ENCODE measurements at places on chromosomes 2 and 18.
A peak's percentile ranks its signal among the peaks of the same experiment; 100 is the strongest.

DNA sequence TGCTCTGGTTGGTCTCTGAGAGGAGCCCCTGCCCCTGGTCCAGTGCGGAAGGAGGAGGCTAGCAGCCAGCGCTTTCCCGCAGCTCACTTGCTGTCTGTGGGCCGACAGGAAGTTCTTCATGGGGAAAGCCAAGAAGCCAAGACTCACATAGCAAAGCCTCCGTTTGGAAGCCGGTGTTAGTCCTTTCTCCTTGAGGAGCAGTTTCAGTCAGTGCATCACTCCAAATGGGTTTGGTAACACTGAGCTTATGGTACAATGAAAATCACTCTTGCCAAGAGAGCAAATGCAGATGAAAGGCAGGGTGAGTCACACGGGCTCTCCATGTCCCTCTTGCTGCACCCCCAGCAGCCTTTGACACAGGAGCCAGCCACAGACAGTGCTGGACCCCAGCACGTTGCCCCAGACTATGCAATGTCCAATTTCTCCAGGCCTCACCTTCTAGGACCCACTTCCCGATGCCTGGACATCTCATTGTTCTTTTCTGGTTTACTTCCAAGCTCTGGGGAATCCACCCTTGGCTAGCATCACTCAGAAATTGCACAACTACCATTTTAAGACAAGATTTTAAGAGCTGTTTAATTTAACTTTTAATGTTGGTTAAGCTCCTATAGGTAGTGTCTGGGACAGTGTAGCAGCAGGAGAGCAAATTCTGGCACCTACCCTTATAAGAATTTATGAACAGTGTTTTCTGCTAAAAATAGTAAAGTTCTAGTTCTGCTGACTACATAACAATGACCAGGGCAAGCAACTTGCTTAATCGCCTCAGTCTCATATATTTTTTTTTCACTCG is 174.9 kb downstream of the ASB1 start:
- no peak for DNase-seq

DNA sequence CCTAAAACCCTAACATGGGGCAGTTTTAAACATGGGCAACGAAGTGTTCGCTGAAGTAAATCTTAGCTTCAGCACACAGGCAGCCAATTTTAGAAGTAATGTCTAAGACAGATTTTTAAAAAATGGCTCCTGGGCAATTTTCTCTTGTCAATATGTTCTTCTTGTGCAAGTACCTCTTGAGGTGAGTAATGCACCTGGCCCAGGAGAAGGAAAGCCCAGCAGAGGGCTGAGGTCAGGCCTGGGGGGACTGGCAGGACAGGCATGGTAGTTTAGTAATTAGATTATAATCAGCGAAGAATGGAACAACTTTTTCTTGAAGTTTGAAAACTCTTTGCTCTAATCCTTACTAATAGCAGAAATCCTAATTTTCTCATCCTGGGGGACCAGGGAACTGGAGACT is 77.6 kb downstream of the SPRED2 start:
- DNase-seq, result no peak

DNA sequence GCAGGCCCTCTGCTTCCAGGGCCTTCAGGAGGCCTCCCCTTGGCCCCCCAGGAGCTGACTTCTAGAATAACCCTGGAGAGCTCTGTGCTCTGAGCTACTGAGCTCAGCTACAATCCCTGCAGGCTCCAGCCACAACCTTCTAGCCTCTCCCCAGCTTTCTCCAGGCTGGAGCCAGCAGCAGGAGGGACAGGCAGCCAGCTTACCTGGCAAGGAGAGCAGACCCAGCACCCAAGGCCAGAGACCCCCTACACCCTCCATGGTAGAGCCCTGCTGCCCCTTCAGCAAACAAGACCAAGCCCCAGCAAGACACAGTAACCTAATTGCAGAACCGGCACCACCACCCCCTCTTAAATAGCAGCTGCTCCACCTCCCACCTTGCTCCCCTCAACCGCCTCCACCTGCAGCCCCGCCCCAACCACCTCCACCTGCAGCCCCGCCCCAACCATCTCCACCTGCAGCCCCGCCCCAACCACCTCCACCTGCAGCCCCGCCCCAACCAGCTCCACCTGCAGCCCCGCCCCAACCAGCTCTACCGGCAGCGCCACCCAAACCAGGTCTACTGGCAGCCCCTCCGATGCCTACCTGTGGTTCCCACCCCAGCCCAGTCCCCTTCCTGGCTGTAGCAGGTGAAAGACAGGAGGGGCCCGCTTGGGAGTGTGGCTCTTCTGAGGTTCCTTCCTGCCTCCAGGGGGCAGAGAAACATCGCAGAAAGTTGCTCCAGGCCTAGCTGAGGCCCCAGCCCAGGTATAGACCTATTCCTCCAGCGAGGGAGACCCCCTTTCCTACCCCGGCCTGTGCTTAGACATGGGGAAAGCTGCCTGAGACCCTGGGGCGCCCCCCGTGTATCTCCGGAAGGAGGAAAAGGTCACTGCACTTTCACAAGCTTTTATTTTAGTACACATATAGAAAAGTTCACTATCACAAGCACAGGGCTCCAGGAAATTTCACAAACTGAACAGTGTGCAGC is at the start of gene ASTL:
TSS of gene ASTL (minus strand) at position 324 of the 967 bp plus-strand sequence. CDS start at position 258, 66 bp downstream.
- peak; percentile 74 for DNase-seq

DNA sequence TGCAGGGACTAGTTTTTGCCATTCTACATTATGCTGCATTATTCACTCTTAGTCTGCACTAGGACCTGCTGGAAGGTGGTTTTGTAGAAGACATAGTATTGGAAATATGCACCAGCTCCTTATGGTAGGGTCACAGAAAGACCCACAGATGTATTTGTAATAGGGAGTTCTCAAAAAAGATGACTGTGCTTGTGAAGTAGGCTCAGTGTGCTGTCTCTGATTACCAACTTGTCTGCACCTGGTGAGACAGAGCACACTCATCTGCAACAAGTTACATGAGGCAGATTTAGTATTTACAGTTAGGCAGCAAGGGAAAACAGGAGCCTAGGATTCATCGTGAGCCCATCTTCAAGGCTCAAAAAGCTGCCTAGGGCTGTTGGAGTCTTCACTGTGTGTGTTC is 29.4 kb downstream of the RHBDD1 start:
- no peak for DNase-seq

GRCh38 chr2:143682436-143683055 is 553.3 kb downstream of the ARHGAP15 start:
- DNase-seq, result no peak

DNA sequence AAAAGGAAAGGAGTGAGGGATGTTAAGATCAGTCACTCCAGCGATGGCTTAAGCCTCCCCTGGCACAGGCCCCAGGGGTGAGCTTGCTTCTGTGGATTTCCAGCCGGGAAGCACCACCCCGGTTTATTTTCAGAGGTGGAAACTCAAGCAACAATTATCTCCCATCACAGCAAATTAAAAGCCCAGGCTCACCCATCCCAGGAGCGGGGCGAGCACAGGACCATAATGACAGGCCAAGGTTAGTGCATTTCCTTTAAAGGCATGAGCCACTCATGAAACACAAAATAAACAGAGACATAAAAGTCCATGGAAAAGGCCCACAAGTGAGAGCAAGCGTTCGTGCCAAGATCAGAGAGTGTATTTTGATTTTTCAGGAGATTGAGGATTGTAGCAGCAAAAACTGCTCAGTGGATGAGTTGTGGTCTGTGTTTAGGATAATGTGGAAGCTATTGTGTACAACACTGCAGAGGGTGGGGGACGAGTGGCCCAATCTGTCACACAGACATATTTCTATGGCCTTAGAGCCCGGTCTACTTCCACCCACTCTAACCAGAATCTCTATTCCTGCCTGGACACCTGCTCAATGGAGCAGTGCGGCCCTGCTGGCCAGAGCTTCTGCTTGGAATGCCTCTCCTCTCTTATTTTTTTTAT is 111.4 kb upstream of the CDC42EP3 start:
- no peak for DNase-seq

- no peak for DNase-seq
These were observed 41.3 kb downstream of the HDHD2 start for GRCh38 chr18:47108998-47109405.

DNA sequence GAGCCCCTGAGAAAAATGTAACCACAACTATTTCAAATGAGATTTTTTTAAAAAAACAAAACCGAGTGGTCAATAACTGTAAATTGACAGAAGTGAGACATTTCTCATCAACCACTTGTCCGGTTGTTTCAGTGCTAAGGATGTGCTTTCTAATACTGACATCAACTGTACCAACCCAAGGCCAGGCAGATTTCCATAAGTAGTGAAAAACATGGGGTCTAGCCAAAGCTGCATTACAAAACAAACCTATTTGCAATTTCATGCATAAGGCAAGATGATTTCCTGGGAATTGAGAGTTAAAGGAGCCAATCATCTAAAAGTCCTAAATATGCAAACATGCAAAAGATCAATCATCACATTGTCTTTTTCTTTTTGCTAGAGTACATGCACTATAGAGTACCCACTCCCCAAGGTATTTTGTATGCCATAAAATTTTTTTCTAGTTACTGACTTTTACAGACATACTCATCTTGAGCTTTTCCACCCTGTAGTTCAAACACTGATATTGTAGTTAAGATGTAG is 22.6 kb downstream of the HNRNPLL start:
- no peak for DNase-seq

- no peak for DNase-seq
These were observed 40.2 kb downstream of the LPIN1 start for GRCh38 chr2:11786592-11786991.

GRCh38 chr18:23067236-23067635 is 68.0 kb upstream of the CABLES1 start:
- DNase-seq, result no peak

DNA sequence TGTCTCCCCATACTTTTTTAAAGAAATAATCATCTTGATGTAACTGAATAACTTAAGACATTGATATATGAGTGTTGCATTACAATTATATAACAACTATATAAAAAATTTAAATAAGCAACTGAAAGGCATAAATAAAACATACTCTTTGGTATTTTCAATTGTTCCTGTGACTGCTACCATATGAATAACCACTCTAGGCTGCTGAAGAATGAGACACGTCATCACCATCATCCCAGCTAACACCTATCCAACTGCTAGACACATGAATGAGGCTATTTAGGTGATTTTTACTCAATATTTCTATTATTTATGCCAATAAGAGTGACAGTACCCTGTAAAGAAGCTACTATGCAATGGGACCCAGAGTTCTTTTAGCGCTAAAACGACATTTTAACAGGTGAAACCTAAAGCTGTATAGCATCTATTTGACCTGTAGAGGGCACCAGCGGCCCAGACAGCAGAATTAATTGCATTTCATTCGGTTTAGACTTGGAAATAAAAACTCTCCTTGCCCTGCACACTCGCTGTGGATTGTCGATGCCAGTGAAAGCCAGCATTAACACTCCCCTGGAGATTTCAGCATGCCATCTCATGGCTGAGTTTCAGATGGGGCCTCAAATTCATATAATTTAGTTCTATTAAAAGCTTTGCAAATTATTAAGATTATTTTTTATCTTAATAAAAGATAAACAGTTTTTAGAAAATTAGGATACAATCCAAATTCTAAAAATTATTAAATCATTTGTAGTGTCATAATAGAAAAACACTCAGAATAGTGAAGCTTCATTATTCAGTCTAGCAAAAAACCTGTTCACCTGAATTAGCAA is 89.4 kb upstream of the MAP2 start:
- peak; percentile 24 for DNase-seq

GRCh38 chr2:64193491-64193890 is 49.3 kb upstream of the PELI1 start:
- no peak for DNase-seq

- no peak for DNase-seq
These were observed 12.7 kb upstream of the PAX3 start for GRCh38 chr2:222311319-222311977.

DNA sequence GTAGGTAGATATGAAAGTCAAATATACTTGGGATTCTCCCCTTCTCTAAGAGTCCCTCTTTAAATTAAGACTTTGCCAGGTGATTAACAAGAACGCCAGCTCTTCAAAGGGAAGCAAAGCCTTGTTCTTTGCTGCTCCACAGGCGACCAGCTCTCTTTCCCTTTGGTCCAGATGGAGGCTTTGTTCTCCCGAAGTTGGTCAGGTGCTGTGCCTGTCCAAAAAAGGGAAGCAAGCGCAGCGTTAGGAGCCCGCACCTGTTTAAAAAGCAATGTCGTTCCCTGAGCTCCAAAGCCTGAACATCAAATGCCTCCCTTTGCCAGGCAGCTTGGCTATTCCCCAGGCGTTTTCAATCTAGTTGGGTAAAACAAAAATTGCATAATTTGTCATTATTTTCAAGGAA is 1913.1 kb upstream of the PIK3C3 start:
- DNase-seq, result no peak

GRCh38 chr2:69177785-69178636 is 165.0 kb downstream of the ANTXR1 start:
- peak; percentile 32 for DNase-seq
